ENCODE measurements at places on chromosomes 7 and 10. TPM values are rescaled to one million over a fixed set of nuclear protein-coding genes. Genes with fewer than 3 reads are reported as not detected.

Gene SPDYE1
- not detected for total RNA-seq

Gene GPR15LG
- total RNA-seq = not detected

Gene CHAT
- not detected for total RNA-seq

Gene PGAM2
- 0.37 TPM for total RNA-seq

Gene NOS3
- 3.9 TPM for total RNA-seq

Gene SLC16A9
- 0.59 TPM for total RNA-seq

Gene KNDC1
- total RNA-seq = under 0.01 TPM

Gene PRRT4
- total RNA-seq = not detected

Gene NME8
- total RNA-seq = not detected

Gene PLXNA4
- 2.2 TPM for total RNA-seq

Gene DKK1
- total RNA-seq = 92.1 TPM

Gene ANXA8
- 0.20 TPM for total RNA-seq

Gene TCAF1
- 37.1 TPM for total RNA-seq

Gene LRGUK
- total RNA-seq = 0.20 TPM

Gene SPDYE2
- not detected for total RNA-seq

Gene TMEM248
- total RNA-seq = 102 TPM

Gene NPC1L1
- not detected for total RNA-seq

Gene GCK
- 1.6 TPM for total RNA-seq

Gene CNPY1
- total RNA-seq = not detected

Gene GNGT1
- total RNA-seq = not detected

Gene SERPINE1
- 464 TPM for total RNA-seq

Gene RELN
- 0.39 TPM for total RNA-seq

Gene CRYGN
- under 0.01 TPM for total RNA-seq

Gene MRPL43
- total RNA-seq = 58.5 TPM

Gene EMX2
- total RNA-seq = 1.1 TPM

Gene ACBD7
- 0.37 TPM for total RNA-seq

Gene CAMK1D
- total RNA-seq = 3.7 TPM

Gene CALCR
- not detected for total RNA-seq

Gene RHOBTB1
- total RNA-seq = 5.5 TPM

Gene UPF2
- total RNA-seq = 11.4 TPM

Gene HIP1
- 7.0 TPM for total RNA-seq

Gene GPR26
- not detected for total RNA-seq

Gene ALOX5
- total RNA-seq = not detected

Gene TDRD1
- total RNA-seq = 3.3 TPM

Gene POT1
- 24.2 TPM for total RNA-seq

Data from subcutaneous preadipocyte (primary cell).